Stimulated activated effector memory CD8-positive, alpha-beta T cell treated with anti-CD3 and anti-CD28 coated beads, Interleukin-12 subunit alpha, Interleukin-12 subunit beta, amount 100 ng/mL, for 72 hours (primary cell): ENCODE measurements at places on chromosomes 16 and 17.
A peak's percentile ranks its signal among the peaks of the same experiment; 100 is the strongest.

DNA sequence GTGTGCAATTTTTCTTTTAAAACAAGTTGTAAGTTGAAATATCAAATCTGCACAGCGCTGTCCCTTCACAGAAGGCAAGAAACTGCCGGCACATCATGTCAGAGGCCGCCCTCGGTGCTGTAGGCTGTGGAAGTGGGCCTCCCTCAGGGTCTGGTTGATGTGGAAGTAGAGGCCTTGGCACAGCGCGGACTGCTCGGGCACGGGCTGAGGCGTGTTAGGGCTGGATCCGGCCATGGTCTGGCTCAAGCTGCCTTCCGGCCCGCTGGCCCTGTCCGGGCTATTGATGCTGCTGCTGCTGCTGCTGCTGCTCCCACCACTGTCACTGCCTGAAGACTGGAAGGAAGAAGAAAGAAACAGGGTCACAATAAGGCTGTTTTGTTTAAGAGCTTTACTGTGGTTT is 16.6 kb downstream of the COG1 start:
- no peak for DNase-seq

DNA sequence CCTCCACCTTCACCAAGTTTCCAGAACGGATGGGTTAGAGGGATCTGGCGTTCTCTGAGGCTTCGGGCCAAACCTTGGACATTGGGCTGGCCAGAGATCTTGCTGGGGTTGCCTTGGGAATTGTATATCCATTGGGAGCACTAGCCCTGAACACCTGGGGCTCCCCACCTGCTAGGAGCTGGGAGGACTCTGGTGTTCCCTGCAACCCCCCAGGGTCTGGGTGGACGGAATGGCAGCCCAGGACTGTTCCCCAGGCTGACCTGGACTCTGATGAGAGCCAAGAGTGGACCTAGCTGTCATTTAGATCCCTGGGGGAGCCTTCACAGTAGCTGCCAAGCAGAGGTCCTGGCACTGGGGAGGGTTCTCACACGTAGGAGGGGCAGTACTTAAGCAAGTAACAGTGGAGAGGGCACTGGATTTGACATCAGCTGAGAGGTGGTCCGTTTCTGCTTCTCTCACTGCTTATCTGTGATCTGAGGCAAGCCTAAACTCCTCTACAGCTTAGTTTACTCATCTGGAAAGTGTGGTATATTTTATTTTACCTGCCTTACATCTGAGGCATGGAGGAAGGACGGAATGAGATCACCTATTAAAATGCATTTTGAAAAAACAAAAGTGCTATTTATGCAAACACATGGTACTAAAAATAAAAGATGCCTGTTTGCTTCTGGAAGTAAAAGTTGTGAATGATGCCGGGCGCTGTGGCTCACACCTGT is 11.7 kb downstream of the SOCS3 start:
- DNase-seq: no peak

- no peak for DNase-seq
Observed at GRCh38 chr17:80783486-80783885, 208.2 kb upstream of the CHMP6 start.

DNA sequence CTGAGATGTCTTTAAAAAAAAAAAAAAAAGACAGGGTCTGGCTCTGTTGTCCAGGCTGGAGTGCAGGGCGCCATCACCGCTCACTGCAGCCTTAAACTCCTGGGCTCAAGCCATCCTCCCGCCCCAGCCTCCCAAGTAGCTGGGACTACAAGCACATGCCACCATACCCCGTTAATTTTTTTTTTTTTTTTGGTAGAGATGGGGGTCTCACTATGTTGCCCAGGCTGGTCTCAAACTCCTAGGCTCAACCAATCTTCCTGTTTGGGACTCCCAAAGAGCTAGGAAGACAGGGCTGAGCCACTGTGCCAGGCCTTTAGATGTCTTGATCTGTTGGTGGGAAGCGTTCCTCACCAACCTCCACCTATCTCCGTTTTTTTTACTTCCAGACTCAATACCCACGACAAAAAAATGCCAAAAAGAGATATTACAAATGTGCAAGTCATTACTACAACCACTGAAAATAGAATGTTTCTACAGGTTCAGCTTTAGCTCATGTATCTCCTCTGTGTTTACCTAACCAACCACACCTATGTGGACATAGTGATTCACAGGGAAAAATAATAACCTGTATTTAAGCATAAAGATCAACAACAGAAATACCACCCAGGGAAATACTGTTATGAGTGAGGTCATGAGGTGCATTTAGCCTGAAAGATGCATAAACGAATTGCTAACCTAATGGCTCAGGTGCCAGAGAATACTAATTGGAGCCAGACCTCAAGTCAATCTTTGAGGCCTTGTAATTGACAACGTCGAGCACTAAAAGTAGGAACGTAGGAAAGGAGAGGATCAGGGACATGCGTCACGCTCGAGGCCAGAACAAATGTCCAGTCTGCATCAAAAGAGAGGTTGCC is 22.6 kb downstream of the NACA2 start:
- DNase-seq: no peak

- DNase-seq: no peak
Observed at GRCh38 chr16:49283376-49284049, 1.9 kb upstream of the CBLN1 start.

DNA sequence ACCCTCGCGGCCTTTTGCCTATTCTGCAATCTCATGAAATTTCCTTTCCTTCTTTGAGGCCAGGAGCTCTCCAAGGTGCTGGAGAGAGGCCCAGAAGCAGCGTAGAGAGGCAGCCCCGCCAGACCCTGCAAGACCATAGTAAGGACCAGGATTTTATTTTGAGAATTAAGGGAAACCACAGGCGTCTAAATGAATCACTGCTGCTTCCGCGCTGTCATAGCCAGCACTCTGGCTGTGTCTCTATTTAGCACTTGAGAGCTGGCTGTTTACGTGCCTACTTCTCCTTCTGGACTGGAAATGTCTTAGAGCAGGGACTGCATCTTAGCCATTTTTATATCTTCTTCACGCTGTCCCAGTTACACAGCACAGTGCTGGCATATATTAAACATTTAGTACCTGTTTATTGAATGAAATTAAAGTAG is 37.6 kb upstream of the PIRT start:
- peak; percentile 49 for DNase-seq

GRCh38 chr17:13323990-13324389 is 277.7 kb downstream of the HS3ST3A1 start:
- no peak for DNase-seq

GRCh38 chr17:35087731-35088355 is 24.3 kb upstream of the RFFL start:
- no peak for DNase-seq

GRCh38 chr17:74217037-74217730 is 3.8 kb downstream of the TTYH2 start:
- DNase-seq: no peak

GRCh38 chr17:47995241-47995935 is 24.5 kb downstream of the CDK5RAP3 start:
- DNase-seq: no peak

GRCh38 chr17:42212382-42212781 is 18.1 kb upstream of the GHDC start:
- no peak for DNase-seq

GRCh38 chr16:28983644-28984043 is 1.2 kb upstream of the LAT start:
- no peak for DNase-seq

- DNase-seq: no peak
Observed at GRCh38 chr17:46141645-46142044, 51.6 kb downstream of the KANSL1 start.
